ENCODE measurements at places on chromosomes 16 and 17.

GRCh38 chr16:78962457-78962929 lies 638.0 kb downstream of the MAF start:
- DNase-seq: no peak

- DNase-seq: no peak
Observed at GRCh38 chr17:81194941-81195901, 27.5 kb downstream of the CEP131 start.

DNA sequence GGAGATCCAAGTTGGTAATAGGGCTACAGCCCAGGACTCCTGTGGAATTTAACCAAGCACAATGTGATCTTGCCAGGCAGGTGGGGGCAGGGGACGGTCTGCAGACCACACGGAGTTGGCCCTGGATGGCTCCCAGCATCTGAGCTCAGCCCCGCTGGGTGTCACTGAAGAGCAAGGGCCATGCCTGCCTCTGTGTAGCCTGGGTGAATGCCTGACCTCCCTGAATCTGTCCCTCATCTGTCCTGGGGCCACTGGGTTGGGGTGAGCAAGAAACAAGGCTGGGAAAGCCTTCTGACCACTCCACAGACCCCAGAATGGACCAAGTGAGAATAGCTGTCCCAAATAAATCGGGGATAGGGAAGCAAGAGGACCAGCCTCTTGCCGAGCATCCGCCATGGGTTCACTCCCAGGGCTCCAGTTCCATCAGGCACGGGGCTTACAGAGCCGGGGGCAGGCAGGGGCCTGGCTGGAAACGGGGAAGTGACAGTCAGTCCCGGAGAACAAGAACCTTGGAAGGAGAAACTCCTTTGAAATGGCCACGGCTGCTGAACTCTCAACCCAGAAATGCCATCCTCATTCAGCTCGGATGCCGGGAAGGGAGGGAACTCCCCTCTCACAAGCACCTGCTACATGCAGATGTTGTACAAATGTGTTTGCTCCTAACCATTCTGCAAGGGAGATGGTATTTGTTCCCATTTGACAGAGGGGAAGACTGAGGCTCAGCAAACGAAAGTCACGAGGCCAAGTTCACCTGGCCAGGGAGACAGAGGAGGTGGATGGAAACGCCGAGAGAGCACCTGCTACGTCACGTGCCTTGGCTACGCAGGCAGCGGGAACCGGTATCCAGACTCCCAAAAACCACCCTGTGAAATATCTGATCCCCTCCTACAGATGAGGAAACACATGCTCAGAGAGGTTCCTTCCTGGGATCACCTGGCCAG lies 50.0 kb downstream of the RMI2 start:
- no peak for DNase-seq

DNA sequence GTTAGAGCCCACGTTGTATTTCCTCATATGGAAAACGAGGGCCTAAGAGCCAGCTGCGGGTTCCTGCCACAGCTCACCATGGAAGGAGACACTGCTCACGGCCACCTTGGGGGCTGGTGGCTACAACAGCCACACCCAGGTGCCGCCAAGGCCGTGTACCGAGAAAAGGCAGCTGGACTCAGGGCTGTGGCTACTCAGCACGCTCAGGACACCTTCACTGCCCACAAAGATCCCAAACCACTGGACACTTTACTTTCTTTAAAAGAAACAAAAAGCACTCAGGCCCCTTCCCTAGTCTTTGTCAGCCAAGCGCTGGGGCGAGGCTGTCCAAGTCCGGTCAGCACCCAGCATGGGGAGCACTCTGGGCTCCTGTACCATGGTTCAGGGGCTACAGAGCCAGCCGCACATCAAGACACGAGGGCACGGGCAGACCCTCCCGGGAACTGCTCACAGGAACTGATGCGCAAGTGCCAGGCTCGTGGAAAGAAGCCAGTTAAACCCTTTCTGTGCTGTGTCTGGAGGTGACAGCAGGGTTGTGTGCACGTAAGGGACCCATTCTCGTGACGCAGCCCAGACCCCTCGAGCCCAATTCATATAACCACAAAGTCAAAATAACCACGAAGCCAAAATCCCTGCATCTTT lies 18.5 kb downstream of the SLC16A3 start:
- DNase-seq: no peak

- no peak for DNase-seq
Observed at GRCh38 chr16:86343027-86343795, 167.1 kb upstream of the FOXF1 start.

- DNase-seq: no peak
Observed at GRCh38 chr17:6328279-6328678, 106.6 kb downstream of the AIPL1 start.

DNA sequence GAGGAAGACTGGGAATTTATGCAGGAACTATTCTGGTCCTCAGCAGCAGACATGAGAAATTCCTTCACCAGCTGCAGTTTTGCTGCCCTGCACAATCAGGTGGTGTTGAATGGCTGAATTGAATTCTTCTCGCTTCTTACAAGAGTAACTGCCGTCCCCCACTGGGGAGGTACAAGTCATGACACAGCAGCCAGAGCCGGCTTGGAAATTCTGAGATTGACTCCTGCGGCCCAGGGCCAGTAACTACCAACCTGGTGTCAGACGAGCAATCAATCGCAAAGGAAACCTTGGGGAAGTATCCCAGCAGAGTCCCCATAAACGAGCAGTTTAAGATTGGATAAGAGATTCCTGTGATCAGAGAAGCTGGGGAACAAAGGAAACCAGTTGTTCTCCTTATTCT lies 30.7 kb downstream of the KNOP1 start:
- no peak for DNase-seq

DNA sequence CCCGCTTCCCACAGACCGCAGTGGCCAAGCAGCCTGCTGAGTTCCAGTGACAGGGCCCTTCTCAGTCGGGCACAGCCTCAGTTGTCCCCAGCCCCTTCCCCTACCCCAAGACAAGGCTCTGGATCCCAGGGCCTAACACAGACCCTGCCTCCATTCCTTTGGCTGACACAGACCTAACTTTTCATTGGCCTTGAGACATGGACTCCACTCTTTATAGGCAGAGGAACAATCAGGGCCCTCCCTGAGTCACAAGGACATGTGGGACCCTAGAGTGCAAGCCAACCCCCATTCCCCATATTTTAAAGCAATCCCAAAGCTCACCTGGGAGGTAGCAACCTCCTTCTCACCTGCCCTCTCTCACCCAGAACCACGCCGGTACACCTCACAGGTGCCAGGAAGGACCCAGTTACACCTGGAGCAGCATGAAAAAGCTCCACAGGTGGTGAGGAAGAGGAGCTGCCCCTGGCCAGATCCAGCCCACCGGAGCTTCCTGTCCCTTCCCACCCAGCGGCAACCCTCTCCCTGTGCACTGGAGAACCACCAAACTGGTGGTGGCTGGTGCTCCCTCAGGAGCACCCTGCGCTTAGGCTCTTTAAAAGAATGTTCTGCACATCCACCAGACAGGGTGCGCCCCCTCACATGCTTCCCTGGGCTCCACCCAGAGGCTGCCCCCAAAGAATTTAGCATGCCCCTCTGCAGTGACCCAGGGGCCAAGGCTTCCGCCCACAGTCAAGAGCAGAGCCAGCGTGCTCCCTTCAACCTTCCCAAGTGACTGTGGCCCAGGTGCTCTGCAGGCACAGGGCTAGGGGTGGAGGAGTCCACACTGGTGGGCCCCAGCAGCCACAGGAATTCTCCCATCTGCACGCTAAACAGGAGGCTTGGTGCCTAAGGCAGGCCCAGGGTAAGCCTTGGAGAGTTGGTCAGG lies 3.4 kb downstream of the MNT start:
- DNase-seq: no peak

DNA sequence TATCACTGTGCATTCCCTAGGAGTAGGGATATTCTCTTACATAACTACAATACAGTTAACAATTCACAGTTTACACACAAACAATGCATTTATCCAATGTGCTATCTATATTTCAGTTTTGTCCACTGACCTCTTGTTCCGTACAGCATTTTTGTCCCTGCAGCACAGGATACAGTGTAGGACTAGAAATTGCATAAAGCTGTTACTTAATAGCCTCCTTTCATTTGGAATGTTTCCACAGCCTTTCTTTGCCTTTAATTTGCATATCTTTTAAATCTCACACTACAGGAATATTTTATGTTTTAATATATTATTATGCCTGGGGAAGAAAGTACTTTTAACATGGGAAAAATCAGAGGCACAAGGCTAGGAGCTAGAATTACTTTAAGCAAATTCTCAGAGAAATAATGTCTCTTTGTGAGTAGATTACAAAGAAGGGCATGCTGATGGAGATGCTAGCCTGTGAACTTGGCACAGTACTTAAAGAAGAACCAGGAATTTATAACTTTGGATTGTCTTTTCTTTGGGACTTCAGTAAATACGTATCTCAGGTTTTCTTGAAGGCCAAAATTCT lies 144.3 kb downstream of the ITFG1 start:
- DNase-seq: no peak

DNA sequence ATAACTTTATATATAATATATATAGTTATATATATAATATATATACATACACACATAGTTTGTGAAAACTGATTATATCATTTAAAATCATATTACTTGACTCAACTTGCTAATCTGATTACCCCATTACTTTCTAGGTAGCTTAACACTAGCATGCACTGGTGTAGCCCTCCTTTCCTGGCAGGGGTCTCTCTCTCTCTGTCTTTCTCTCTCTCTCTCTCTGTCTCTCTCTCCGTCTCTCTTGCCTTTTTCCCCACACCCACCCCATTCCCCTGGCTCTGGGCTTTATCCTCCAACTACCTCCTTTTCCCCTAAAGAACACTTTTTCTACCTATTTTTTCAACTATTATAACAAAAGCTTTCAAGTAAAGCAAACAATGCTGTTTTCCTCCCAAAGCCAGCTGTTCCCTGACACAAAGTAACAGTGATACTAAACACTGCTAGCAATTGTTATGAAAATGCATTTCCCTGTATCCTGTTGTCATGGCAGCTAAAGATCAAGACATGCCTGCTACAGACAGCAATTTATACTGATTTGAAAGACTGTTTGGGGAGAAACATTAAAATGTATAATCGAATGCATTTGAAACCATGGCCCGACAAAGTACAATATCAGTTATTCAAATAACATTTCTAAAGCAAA lies 89.4 kb downstream of the CHD9NB start:
- no peak for DNase-seq

DNA sequence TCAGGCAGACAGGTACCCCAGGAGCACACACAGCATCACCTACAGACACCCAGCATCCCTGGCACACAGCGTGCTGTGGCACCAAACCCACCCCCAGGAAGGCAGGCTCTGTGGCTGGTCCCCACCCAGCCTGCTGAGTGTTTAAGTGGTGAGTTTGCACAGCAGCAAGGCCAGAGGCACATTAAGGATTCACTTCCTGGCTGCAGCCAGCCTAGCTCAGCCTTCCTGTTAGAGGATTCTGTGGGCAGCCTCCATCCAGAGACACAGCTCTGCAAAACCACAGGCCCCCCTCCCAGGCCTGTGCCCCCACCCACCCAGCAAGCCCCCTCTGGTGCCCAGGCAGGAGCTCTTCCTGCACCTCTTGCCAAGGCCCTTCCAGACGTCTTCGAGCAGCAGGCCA lies 36.1 kb upstream of the PHB1 start:
- peak; percentile 52 for DNase-seq

- DNase-seq: no peak
Observed at GRCh38 chr17:56812901-56813388, 20.8 kb downstream of the C17orf67 start.

GRCh38 chr17:27538156-27538955 lies 82.1 kb downstream of the KSR1 start:
- DNase-seq: no peak

GRCh38 chr17:32798938-32799337 lies 78.0 kb downstream of the MYO1D start:
- DNase-seq: no peak

DNA sequence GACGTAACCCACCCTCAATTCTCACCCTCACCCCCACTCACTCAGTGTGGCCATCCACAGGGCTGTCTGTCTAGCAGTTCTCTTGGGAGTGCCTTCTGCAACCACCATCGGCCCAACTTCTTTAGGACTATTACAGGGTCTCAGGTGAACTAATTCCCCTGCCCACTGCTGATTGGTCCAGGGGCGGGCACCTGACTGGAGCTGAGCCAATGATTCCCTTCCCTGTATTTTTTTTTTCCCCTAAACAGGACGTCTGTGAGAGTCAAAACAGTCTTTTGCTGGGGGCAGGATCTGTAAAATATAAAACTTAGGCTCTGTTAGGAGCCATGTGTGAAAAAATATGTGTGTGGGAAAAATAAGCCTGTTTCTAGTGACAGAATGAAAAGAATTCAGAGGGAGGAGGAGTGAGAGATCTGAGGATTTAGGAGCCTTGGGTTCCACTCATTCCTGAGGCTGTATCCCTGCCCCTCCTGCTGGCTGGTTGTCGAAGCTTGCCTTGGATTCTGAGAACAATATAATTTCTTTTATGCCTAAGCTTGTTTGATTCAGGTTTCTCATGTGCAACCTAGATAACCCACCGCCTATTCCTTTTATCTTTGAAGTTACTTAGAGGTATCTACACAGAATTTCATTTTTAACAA lies 115.0 kb downstream of the SPACA3 start:
- no peak for DNase-seq

- DNase-seq: no peak
Observed at GRCh38 chr16:47887496-47887895, 268.3 kb downstream of the ABCC12 start.

DNA sequence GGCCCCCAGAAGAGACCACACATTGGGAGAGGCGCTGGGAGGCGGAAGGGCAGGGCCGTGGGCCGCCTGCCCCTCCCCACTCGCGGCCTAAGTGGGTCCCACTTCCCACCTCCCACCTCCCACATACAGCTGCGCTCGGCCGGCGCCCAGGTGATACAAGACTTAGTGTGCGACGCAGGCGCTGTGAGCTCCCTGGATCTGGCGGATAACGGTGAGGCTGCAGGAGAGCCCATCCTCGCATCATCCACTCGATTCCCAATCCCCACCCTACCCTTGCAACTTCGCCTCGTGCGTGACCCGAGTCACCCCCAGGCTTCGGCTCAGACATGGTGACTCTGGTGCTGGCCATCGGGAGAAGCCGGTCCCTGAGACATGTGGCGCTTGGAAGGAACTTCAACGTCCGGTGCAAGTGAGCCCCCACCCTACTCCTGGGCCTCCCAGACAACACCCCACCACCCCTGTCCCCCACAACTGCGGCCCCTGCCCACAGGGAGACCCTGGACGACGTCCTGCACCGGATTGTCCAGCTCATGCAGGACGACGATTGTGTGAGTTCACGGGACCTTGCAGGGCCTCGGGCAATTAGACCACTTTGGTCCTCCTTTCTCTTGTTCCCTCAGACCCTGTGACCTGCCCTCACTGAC lies 3.9 kb downstream of the CARMIL2 start:
- no peak for DNase-seq

DNA sequence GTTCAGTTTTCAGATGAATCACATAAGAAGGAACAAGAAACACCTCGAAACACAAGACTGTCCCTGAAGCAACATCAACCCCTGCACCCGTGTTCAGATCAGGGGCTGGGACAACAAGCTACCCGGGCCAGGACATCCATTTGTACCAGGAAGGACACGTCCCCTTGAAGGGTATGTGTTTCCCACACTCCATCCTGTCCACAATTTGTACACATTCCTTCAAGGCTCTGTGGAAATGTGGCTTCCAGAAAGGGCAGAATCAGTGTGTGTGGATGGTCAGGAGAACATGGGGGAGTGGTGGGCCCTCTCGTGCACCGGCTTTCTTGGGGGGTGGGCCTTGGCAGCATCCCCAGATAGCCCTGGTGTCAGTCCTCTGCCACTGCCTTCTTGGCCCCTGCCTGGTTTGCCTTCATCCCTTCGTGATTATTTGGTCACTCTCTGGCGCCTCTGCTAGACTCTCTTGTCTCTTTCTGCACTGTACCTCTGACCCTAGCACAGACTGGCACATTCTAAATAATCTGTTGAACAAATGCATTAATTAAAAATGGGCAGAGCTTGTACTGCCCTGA lies 10.3 kb downstream of the KIFC3 start:
- DNase-seq: no peak
